ENCODE measurements at places on chromosomes 16 and 17.

GRCh38 chr16:31714903-31715504 is 158.6 kb upstream of the ZNF267 start:
- DNase-seq = no peak

DNA sequence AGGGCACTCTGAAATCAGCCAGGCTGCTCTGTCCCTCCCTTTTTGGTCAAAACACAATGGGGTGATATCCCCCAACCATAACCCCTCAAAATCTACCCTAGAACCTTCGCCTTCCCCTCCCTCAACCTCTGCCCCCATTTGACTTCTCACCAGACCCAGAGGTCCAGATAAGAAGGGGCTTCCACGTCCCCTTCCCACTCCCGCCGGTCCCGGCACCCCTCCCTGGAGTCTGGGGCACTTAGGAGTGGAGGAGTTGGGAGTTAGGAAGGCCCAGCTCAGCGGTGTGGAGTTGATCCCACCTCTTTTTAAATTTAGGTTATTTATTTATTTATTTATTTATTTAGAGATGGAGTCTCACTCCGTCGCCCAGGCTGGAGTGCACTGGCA is 619 bp upstream of the TMEM92 start:
- peak; percentile 70 for DNase-seq

DNA sequence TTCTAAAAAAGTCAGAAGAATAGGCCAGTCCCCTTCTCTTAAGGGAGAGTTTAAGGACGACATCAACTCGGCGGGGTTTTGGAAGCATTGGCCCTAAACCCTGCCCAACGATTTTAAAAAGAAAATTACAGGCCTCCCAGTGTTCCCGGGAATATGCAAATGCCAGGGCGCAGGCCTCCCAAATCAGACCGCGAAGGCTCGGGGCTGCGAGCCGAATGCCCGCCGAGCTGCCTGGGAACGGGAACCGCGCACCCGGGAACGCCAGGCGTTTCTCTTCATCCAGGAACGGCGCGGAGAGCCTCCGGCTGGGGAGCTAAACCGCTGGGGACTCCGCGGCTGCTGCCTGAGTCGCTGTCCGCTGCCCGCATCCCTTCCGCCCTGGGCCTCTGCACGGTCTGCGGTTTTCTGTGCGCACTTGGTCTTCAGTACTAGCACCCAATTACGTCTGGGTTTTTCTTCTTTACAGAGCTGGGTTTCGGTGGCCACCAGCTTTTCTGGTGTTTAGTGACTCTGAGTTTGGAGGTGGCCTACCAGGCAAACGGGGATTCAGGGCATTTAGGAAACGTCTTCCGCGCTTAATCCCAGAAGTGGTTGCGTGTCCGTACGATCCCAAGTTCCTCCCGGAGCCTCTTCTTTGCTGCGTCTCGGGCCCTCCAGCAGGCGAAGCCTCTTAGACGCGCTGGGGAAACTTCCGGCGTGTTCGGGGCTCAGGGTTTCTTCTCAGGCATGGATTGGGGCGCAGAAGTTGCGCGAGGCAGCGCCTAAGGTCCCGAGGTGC is 5.7 kb downstream of the IRX5 start:
- DNase-seq = no peak

DNA sequence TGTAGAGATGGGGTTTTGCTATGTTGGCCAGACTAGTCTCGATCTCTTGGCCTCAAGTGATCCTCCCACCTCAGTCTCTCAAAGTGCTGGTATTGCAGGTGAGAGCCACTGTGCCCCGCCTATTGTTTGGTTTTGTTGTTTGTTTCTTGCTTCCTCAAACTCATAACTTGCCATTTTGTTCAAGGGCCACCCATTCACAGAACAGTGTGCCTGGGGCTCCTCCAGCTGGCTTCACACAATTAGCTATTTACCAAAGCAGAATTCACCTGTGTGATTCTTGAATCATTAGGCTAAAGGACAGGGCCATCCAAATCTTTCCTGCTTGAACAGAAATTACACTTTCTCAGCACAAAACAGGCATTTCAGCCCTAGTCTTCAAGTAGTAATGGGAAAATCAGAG is 7.2 kb downstream of the ABHD15 start:
- no peak for DNase-seq

DNA sequence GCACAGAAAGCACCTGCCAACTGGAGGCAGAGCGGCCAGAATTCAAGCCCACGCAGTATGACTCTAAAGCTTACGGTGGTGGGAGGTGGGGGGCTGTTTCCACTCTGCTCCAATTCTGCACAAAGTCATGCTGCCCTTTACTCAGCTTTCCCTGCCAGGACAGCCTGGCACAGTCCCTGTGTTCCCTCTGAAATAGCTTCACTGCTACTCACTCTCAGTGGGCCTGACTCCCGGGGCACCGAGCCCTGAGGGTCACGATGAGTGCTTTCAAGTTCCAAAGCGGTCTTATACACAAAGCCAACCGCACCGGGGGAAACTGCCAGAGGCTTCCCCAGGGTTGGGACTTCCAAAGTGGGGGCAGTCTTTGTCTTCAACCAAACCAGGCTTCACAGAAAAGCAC is 306.1 kb upstream of the XYLT1 start:
- DNase-seq = no peak
